ENCODE measurements at places on chromosomes 13 and 19.

DNA sequence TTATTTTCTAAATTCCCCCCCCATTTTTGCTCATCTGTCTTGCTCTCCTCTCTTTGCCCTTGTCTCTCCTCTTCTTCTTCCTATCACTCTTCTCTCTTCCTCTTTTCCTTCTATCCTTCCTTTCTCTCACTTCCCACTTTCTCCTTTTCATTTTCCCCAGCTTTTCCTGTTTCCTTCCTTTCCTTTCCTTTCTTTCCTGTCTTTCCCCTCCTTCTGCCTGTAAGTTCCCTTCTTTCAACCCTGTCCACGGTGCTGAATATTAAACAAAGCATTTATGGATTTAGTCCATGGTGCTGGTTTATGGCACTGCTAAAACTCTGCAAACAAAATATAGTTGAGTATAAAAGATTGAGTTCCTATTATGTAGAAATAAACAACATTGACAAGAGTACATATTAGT, 27.6 kb downstream of the SCEL start:
- no peak for DNase-seq

DNA sequence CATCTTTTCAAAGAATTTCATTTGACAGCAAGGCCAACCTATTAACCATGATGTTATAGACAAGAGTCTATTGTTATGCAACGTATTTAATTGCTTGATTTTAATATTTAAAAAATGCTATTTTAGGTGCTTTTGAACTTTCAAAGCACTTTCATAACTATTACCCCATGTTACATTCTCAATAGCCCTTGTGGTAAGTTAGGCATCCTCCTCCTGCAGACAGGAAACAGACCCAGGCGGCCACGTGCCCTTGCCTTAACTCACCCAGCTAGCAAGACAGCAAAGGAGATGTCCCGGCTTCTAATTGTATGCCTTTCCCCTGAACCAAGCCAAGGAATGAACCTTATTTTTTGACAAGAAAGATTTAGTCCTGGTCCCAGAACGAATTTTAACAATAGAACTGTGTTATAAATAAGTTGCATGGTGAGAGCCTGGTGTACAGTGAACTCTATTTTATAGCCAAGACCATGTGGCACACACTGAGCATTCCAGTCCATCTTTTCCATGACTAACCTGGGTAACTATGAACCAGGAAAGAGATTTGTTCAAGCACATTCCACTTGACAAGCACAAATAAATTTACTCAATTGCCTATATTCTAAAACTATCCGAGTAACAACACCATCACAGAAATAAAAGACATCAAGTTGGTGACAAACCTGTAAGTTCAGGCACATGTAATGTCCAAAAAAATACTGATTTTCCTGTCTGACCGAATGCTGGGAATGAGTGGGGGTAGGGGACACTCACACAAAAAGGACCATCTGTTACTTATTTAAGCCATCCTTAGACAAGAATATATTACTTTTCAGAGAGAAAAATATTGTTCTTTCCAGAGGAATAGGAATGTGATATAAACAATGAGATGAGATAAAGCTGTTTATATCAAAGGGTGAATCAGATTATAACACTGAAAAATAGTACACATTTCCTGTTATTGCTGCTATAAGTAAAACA, 163.0 kb downstream of the EFNB2 start:
- DNase-seq = no peak

GRCh38 chr19:7238051-7238450, 56.2 kb downstream of the INSR start:
- DNase-seq = no peak

GRCh38 chr13:43364210-43365038, 341.0 kb downstream of the DNAJC15 start:
- DNase-seq = no peak
